ENCODE measurements at places on chromosomes 7 and 10. TPM values are rescaled to one million over a fixed set of nuclear protein-coding genes. Genes with fewer than 3 reads are reported as not detected.

GTF2IRD2 gene
- 59.1 TPM for total RNA-seq

ZNF239 gene
- 7.6 TPM for total RNA-seq

WNT8B gene
- not detected for total RNA-seq

CYP3A7 gene
- not detected for total RNA-seq

DNA sequence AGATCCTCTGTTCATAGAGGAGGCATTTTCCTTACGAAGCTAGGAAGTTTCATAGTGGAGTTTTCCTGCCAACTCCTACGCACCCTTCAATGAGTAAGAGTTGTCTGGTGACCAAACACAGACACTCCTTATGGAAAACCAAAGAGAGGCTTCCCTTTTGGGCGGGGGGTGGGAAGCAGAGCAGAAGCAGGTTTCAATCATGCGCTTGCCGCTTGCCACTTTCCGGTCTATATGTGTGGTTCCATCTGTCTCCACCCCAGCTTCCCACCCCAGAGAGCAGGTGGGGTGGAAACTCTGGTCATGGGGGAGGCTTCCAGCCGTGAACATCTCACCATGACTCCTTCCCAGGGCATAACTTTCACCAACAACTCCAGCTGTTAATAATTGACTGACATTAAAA, 68.8 kb upstream of the GRB10 start:
- H3K4me3 ChIP-seq: no peak overlapping the region
- H3K36me3 ChIP-seq: no peaks in the 10 kb centered on the region
- no peak overlapping the region for H3K27ac ChIP-seq
- no peaks in the 10 kb centered on the region for H3K27me3 ChIP-seq
- no peaks in the 10 kb centered on the region for H3K4me1 ChIP-seq

GRCh38 chr10:69213591-69214311, 6.4 kb upstream of the HKDC1 start:
- peaks cover 7% of the 10 kb centered on the region for H3K36me3 ChIP-seq
- no peak for DNase-seq
- no peak overlapping the region for H3K27ac ChIP-seq
- no peaks in the 10 kb centered on the region for H3K4me1 ChIP-seq
- H3K4me3 ChIP-seq: no peak overlapping the region

- no peaks in the 10 kb centered on the region for H3K4me1 ChIP-seq
- no peaks in the 10 kb centered on the region for H3K36me3 ChIP-seq
- no peak for DNase-seq
- H3K27me3 ChIP-seq: no peaks in the 10 kb centered on the region
Observed at GRCh38 chr7:38169847-38170246, 8.2 kb upstream of the STARD3NL start.

DNA sequence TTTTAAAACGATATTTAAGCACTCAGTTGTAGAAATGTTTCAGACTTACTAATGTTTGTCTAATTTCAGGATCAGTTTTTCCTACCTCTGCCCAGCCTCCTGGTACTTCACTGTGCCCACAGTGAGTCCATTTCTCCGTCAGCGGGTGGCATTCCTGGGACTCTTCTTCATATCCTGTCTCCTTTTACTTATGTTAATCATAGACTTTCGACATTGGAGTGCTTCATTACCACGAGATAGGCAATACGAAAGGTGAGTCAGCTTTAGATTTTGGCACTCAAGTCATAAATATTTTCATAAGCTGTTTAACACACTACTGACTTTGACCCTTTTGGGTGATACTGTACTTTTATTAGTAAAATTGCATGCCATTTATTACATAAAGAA, 2.1 kb downstream of the ENTPD7 start:
- peaks cover 7% of the 10 kb centered on the region for H3K4me1 ChIP-seq
- H3K36me3 ChIP-seq: no peaks in the 10 kb centered on the region
- no peaks in the 10 kb centered on the region for H3K27me3 ChIP-seq
- DNase-seq: no peak

DNA sequence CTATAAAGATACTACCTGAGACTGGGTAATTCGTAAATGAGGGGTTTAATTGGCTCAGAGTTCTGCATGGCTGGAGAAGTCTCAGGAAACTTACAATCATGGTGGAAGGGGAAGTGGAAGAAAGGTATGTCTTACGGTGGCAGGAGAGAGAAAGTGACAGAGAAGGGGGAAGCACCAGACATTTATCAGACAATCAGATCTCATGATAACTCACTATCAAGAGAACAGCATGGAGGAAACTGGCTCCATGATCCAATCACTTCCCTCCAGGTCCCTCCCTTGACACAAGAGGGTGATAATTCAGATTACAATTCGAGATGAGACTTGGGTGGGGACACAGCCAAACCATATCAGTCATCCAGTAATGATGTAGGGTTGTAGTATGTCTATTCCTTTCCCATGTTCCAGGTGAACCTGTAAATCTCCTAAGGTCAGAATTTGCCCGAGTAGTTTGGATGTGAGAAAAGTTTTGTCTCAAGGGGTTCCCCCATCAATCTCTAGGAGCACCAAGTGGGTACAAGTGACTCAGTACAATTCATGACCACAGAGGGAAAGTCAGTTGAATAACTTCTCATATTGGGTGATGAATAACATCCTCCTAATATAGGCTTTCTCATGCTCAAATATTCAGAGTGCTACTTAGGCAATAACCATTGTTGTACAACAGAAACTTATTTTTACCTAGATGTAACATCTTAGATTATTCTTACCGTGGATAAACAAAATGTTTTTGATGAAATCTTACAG, 39.7 kb upstream of the MTPN start:
- no peaks in the 10 kb centered on the region for H3K27me3 ChIP-seq
- DNase-seq: no peak
- H3K4me3 ChIP-seq: no peak overlapping the region

DNA sequence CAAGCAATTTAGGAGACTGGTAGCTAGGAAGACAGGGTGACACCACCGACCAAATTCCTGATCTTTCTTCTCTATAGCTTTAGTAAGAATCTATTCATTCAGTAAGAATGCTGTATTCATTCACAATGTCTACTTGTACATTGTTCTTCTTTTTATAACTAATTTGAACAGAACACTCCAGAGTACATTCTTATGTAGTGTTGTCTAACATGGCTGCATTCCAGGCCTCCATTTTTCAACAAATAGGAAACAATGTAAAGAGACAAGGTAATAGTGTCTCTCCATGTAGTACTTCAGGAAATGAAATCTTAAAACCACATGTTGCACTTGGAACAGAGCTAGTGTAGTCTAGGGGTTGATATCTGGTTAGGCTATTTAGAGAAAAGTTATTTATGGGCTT, 1.8 kb downstream of the VCL start:
- no peaks in the 10 kb centered on the region for H3K27me3 ChIP-seq
- no peak for DNase-seq
- H3K27ac ChIP-seq: no peak overlapping the region
- peak overlapping the region; percentile 96 for H3K4me3 ChIP-seq

GRCh38 chr10:49276596-49276995, 22.4 kb upstream of the C10orf71 start:
- no peak overlapping the region for H3K27ac ChIP-seq
- no peak for DNase-seq

GRCh38 chr10:77633376-77633775, 4.2 kb downstream of the KCNMA1 start:
- peaks cover 13% of the 10 kb centered on the region for H3K4me1 ChIP-seq
- no peak overlapping the region for H3K27ac ChIP-seq
- no peaks in the 10 kb centered on the region for H3K36me3 ChIP-seq
- no peak for DNase-seq
- H3K4me3 ChIP-seq: no peak overlapping the region

- no peaks in the 10 kb centered on the region for H3K36me3 ChIP-seq
- no peaks in the 10 kb centered on the region for H3K27me3 ChIP-seq
- no peaks in the 10 kb centered on the region for H3K4me1 ChIP-seq
Observed at GRCh38 chr10:114616516-114616915, 41.6 kb downstream of the ABLIM1 start.

DNA sequence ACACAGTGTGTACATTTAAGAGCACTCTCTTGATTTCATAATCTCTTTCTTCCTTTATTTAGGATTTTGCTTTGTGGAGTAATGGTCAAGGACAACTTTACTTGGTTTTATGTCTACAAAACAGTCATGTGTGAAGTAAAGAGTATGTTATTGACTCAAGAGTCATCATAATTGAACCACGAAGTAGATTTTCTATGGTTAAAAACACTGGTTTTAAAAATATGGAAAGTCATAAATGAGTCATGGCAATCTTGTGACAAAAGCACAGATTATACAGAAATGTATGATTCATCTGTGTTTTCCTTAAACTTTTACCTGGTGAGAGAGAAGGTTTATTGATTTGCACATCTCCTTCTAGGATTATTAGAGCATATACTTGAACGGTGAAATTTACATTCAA, 969.7 kb downstream of the GATA3 start:
- no peak overlapping the region for H3K4me3 ChIP-seq
- no peak for DNase-seq
- no peaks in the 10 kb centered on the region for H3K36me3 ChIP-seq
- no peaks in the 10 kb centered on the region for H3K4me1 ChIP-seq
- H3K27ac ChIP-seq: no peak overlapping the region

DNA sequence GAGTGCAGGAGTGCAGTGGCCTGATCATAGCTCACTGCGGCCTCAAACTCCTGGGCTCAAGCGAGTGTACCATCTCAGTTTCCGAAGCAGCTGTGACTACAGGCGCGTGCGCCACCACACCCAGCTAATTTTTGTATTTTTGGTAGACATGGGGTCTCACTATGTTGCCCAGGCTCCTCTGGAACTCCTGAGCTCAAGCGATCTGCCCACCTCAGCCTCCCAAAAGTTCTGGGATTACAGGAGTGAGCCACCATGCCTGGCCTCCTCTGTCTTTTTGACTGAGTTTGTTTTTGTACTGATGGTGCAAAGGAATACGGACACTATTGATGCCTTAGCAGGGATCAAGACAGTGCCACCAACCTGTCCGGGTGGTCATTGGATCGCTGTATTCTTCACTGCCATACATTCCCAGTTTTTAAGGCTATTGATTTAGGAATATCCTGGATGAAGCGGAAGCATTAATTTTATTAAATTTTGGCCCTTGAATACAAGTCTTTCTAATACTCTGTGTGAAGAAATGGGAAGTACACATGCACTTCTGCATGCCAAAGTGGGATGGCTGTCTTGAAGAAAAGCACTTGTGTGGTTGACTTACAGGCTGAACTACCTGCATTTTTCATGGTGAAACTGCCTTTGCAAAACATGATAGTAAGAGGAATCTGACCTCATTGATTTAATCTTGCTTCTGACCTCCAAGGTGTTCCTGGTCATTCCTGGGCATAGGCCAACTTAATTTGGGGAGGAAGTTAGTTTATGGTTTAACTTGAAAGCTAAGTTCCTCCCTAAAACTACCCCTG, 2.1 kb upstream of the CUL2 start:
- H3K4me3 ChIP-seq: no peak overlapping the region
- H3K36me3 ChIP-seq: no peaks in the 10 kb centered on the region
- H3K4me1 ChIP-seq: peaks cover 29% of the 10 kb centered on the region
- no peaks in the 10 kb centered on the region for H3K27me3 ChIP-seq
- no peak for DNase-seq

GRCh38 chr10:74194999-74195398, 44.0 kb downstream of the ADK start:
- H3K27ac ChIP-seq: no peak overlapping the region
- no peak overlapping the region for H3K4me3 ChIP-seq
- no peak for DNase-seq
- no peaks in the 10 kb centered on the region for H3K27me3 ChIP-seq

DNA sequence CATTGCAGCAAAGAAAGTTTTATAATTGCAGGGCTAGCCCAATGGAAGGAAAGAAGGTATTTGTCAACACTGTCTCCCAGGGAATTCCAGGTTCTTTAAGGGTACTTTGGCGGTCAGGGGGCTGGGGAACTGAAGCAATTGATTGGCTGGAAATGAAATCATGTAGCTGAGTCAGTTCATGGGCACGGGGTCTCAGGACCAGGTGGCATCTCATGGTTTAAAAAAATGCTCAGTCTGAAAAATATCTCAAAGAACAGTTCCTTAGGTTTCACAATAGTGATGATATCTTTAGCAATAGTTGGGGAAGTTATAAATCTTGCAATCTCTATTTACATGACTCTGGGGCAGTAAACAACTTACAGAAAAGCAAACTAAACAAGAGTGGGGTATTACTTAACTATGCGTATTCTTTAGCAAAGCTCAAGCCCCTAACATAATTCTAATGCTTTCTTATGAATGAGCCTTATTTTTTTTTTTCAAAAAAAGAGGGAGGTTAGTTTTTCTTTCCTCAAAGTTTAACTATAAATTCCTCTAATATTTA, 376.9 kb upstream of the NRG3 start:
- no peak overlapping the region for H3K4me3 ChIP-seq
- H3K36me3 ChIP-seq: no peaks in the 10 kb centered on the region
- no peak overlapping the region for H3K27ac ChIP-seq
- DNase-seq: no peak
- no peaks in the 10 kb centered on the region for H3K27me3 ChIP-seq

DNA sequence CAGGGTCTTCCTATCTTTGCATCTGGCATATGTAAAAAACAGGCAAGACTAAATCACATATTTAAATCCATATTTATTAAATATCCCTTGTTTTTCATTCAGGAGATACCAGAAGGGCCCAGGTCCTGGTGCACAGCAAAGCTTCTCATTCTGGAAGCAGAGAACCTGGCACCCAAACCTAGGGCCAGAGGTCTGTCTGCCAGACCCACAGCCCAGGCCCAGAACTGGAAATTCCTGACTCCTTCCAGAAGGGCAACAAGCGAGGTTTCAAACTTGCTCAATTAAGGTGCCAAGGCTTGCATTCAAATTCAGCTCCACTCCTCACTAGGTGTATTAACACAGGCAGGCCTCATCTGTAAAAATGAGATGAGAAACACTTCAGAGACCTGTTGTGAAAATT, 4.2 kb upstream of the MYO1G start:
- peaks cover 44% of the 10 kb centered on the region for H3K36me3 ChIP-seq
- peaks cover 70% of the 10 kb centered on the region for H3K4me1 ChIP-seq
- peak overlapping the region; percentile 2 for H3K27ac ChIP-seq
- no peak for DNase-seq
- H3K27me3 ChIP-seq: no peaks in the 10 kb centered on the region
- no peak overlapping the region for H3K4me3 ChIP-seq

GRCh38 chr7:148382596-148382995, 208.0 kb upstream of the C7orf33 start:
- DNase-seq: no peak
- H3K4me3 ChIP-seq: no peak overlapping the region
- no peaks in the 10 kb centered on the region for H3K27me3 ChIP-seq
- H3K36me3 ChIP-seq: peaks cover 25% of the 10 kb centered on the region
- no peak overlapping the region for H3K27ac ChIP-seq

GRCh38 chr7:103075337-103075918, 488 bp downstream of the ARMC10 start:
- peak overlapping the region; percentile 82 for H3K27ac ChIP-seq
- no peaks in the 10 kb centered on the region for H3K36me3 ChIP-seq
- peaks cover 13% of the 10 kb centered on the region for H3K4me1 ChIP-seq
- peak; percentile 79 for DNase-seq
- no peaks in the 10 kb centered on the region for H3K27me3 ChIP-seq

GRCh38 chr10:10828623-10829022, 189.0 kb upstream of the CELF2 start:
- no peak for DNase-seq
- peaks cover 5% of the 10 kb centered on the region for H3K27me3 ChIP-seq
- no peaks in the 10 kb centered on the region for H3K4me1 ChIP-seq
- no peak overlapping the region for H3K27ac ChIP-seq
- no peak overlapping the region for H3K4me3 ChIP-seq
- H3K36me3 ChIP-seq: no peaks in the 10 kb centered on the region

- no peaks in the 10 kb centered on the region for H3K4me1 ChIP-seq
- no peak overlapping the region for H3K4me3 ChIP-seq
Observed at GRCh38 chr7:19587291-19587690, 121.5 kb downstream of the POLR1F start.

All from B cell (primary cell).